ENCODE measurements at places on chromosomes 1 and 21.

DNA sequence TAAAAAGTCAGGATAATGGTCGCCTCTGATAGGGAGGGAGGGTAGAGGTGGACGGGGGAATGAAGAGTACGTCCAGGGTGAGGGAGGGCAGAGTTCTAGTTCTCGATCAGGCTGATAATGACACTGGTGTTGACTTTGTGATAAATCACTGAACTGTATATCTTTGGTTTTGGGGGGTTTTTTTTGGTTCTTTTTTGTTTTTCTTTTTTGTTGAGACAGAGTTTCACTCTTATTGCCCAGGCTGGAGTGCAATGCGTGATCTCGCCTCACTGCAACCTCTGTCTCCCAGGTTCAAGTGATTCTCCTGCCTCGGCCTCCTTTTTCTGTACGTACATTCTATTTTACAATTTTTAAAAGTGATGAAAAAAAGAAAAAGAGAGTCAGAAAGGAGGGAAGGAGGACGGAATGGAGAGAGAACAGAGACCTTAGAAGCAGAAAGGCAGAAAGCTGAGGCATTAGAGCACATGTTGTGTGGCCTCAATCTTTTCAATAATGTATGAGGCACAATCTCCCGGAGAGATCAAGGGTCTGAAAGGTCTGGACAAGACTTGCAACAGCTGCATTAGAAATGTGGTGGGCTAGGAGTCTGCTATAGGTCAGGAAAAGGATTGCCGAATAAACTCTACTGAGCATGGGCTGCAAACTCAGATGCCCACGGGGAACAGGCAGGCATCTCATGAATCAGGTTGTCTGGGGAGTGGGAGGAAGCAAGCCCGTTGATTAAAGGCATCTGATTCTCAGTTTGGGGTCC lies 174.8 kb downstream of the TOMM20 start:
- DNase-seq, result no peak

DNA sequence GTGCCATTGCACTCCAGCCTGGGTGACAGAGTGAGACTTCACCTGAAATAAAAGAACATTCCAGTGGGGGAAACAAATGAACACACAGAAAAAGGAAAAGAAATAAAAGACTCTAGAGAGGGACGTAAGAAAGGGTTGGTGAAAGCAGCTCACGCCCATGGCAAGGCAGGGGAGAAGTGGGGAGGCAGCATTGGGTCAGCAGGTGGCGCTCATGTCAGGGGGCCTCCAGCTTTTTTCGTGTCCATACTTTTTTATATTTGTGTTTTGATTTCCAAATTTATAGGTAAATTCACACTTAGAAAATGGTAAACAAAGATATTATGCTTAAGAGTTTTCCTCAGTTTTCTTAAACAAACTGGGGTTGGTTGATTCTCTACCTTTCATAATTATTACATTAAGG lies 45.5 kb downstream of the VPS13D start:
- no peak for DNase-seq

DNA sequence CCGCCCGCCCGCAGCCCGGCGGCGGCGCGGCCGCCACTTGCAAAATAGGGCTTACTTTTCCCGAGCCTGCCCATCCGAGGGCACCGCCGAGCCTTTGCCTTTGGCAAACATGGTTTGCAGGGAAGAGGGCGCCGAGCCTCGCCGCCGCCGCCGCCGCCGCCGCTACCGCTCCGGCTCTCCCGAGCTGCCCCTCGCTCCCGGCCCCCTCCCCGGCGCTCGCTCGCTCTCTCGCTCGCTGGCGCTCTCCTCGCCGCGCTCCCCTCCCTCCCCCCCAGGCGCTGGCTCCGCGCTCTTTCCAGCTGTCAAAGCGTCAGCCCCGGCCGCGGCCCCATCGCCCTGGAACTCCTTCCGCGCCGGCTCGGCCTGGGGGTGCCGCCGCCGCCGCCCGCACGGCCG lies 298 bp downstream of the SSBP3 start:
- DNase-seq, result no peak

DNA sequence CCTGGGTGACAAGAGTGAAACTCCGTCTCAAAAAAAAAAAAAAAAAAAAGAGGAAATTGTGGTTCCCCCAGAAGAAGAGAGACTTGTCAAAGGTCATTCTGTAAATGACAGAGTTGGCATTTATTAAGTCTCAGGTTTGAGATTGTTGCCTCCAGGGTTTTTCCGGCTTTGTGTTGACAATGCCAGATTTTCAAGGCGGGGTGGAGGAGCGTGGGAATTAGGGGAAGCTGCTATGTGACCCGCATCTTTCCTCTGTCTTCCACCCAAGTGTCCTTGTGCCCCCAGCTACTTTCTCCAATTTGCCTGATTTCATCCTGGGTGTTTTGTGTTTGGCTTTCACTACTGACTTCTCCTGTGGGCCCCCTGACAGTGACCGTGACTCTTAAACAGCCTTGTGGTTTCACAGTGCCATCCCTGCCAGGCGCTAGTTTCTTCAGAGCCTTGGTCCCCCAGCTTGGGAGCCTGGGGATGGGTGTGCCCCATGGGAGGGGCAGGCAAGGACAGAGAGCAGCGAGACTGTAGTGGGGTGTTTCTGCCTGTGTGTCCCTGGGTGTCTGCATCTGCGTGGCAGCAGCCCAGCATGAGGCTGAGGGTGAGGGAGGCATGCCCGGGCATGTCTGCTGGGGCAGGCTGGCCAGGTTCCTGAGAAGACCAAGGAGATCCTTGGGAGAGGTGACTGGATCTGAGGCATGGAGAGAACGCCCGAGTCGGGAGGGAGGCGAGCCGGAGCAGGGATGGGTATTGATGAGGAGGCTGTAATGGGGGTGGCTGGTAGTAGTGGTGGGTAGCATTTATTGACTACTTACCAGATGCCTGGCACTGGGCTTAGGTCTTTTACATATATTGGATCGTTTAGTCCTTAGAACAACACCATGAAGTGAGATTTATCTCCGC lies 46.3 kb downstream of the IER5 start:
- DNase-seq, result peak; percentile 52

DNA sequence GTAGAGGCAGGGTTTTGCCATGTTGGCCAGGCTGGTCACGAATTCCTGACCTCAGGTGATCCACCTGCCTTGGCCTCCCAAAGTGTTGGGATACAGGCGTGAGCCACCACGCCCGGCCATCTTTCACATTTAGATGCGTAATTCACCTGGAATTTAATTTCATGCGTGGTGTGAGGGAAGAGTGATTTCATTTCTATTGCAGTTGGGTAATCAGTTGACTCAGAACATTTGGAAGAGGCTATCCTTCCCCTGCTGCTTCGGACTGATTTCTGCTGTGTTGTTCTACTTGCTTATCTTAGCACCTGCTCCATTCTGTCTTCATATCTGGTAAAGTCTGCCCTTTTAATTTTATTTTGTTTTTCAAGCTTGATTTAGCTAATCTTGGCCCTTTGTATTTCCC lies 19.1 kb downstream of the DIP2A start:
- DNase-seq, result peak; percentile 7

DNA sequence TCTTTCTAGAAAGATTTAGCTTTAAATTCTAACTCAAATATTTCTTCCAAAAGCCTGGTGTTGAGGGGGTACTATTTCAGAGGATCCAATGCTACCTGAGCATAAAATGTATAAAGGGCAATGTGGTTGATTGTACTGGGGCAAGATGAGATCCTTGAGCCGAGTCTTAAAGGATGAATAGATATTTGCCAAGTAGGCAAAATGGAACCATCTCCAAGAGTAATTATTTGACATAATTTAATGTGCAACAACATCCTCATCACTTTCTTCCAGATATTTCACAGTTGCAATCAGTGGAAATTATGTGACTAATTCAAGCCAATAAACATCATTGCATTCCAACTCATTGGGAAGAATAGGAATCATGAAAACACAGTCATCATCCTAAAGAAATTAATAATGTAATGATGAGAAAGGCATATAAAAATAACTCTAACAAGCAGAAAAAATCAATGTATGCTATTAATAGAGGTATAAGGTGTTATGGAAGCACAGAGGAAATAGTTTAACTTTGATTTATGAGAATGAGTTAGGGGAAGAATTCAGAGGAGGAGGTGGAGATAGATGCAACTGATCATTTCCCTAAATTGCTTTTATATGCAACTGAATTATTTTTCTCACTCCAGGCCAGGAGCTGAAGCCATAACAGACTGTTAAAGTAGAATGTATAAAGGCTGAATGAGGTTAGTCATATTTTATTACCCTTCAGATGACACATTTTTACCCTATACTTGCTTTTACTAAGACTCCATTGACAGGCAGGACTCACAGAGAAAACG lies 30.0 kb upstream of the RGS4 start:
- no peak for DNase-seq

Measured in renal cortical epithelial cell (primary cell).